ENCODE measurements at places on chromosomes 6 and 20. TPM values are rescaled to one million over a fixed set of nuclear protein-coding genes. Genes with fewer than 3 reads are reported as not detected.

- no peaks in the 10 kb centered on the region for H3K36me3 ChIP-seq
- no peaks in the 10 kb centered on the region for H3K4me1 ChIP-seq
- H3K27ac ChIP-seq = no peak overlapping the region
These were observed 60.1 kb downstream of the PRND start for GRCh38 chr20:4781637-4782377.

DNA sequence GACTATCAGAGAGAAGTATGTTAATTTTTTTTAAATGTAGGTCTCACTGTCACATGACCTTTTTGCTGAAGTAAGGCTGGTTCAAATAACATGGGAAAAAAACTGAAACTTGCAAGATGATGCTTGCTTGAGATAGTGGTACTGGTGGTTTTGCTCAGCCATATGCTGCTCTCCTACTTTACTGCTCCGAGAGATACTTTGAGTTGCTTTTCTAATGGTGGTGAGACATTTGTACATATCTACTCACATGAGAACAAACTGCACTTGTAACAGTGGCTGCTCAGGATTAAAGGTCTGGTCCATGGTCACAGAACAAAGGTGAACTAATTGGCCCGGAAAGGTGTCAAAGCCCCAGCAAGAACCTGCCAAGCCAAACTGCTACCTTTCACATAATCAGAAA is 106.2 kb upstream of the BEND3 start:
- no peak overlapping the region for H3K27ac ChIP-seq
- no peaks in the 10 kb centered on the region for H3K27me3 ChIP-seq
- H3K4me1 ChIP-seq = peaks cover 3% of the 10 kb centered on the region
- H3K4me3 ChIP-seq = no peak overlapping the region
- H3K36me3 ChIP-seq = no peaks in the 10 kb centered on the region

The TMEM170B gene
- total RNA-seq = 4.3 TPM

DNA sequence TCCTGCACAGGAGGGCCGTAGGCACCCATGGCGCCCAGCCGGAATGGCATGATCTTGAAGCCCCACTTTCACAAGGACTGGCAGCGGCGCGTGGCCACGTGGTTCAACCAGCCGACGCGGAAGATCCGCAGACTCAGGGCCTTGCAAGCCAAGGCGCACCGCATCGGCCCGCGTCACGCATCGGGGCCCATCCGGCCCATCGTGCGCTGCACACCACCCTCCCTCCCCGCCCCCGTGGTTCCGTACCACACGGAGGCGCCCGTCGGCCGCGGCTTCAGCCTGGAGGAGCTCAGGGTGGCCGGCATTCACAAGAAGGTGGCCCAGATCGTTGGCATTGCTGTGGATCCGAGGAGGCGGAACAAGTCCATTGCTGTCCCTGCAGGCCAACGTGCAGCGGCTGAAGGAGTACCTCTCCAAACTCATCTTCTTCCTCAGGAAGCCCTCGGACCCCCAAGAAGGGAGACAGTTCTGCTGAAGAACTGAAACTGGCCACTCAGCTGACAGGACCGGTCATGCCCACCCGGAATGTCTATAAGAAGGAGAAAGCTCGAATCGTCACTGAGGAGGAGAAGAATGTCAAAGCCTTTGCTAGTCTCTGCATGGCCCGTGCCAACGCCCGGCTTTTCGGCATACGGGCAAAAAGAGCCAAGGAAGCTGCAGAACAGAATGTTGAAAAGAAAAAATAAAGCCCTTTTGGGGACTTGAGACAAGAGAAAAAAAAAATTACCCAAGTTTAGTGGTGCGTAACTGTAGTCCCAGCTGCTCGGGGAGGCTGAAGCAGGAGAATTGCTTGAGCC is 9.9 kb upstream of the NCOA5 start:
- no peaks in the 10 kb centered on the region for H3K36me3 ChIP-seq
- H3K27ac ChIP-seq = no peak overlapping the region
- 0 out of 2 replicates have a peak, but pooled peaks cover 1% of the 10 kb centered on the region for H3K4me1 ChIP-seq
- peaks cover 11% of the 10 kb centered on the region for H3K27me3 ChIP-seq
- no peak overlapping the region for H3K4me3 ChIP-seq

DNA sequence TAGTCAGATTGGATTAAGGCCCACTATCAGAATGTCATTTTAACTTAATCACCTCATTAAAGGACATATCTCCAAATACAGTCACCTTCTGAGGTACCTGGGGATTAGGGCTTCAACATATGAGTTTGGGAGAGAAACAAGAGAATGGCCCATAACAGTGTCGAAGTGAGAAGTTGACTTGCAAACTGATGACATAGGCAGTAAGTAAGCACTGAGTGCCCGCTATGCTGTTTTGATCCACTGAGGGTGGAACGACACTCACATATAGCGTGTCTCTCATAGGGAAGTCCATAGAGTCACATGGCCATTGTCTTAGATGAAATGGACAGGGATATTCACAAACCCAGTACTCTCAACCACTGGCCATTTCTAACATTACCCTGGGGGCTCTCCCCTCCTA is 264.2 kb downstream of the SAMD5 start:
- H3K27me3 ChIP-seq = no peaks in the 10 kb centered on the region
- H3K27ac ChIP-seq = no peak overlapping the region
- no peak for DNase-seq
- no peaks in the 10 kb centered on the region for H3K36me3 ChIP-seq
- H3K4me3 ChIP-seq = no peak overlapping the region

The MCCD1 gene
- total RNA-seq = not detected

DNA sequence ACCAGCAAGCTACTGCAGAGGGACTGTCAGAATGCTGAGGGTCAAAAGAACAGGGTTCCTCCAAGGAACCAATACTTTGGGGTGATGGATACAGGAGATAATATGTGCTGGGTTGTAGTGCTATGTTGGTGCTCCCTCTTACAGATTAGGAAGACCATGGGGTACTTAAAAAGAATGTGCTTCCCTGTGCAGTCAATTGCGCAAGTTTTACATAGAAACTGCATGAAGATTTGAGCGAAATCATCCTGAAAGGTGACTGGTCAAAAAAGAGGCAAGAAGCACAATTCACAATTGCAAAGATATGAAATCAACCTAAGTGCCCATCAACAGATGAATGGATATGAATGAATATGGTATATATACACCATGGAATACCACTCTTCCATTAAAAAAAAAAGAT is 33.9 kb downstream of the GABRR1 start:
- no peaks in the 10 kb centered on the region for H3K36me3 ChIP-seq
- DNase-seq = no peak
- no peaks in the 10 kb centered on the region for H3K4me1 ChIP-seq
- H3K4me3 ChIP-seq = no peak overlapping the region
- H3K27ac ChIP-seq = no peak overlapping the region

GRCh38 chr6:82268301-82268846 is 20.8 kb upstream of the IBTK start:
- H3K4me1 ChIP-seq = no peaks in the 10 kb centered on the region
- no peaks in the 10 kb centered on the region for H3K36me3 ChIP-seq
- H3K27me3 ChIP-seq = no peaks in the 10 kb centered on the region
- no peak for DNase-seq
- H3K4me3 ChIP-seq = no peak overlapping the region
- no peak overlapping the region for H3K27ac ChIP-seq

The TMEM217 gene
- 0.60 TPM for total RNA-seq

DNA sequence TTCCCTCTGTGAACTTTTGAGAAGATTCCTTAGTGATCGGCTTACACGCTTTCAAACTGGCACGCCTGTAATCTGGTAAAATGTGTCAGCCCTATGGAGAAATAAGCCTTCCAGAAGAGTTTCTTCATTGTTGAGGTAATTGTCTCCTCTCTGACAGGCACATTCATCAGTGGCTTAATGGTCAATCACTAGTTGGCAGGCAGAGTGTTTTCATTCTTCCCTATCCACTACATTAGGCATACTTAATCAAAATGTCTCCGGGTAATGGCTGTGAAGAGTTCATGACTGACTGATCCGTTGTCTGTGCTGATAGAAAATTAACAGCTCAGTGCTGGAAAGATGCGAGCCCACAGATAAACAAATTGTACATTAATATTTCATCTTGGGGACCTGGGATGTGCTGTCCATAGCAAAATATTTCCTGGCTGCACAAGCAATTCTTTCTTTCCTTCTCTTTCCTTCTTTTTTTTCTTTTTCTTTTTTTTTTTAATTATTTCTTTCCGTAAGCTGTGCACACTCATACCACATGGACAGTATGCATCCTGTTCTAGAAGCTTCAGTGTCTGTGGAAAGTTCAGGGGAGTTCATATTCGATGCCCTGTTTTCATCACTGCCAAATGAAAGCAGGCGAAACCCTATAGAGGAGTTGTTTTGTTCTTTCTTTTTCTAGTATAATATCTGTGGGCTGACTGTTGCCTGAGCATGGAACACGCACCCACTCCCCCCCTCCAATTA is 31.4 kb downstream of the TSHZ2 start:
- H3K4me1 ChIP-seq = no peaks in the 10 kb centered on the region
- no peak overlapping the region for H3K27ac ChIP-seq
- DNase-seq = no peak
- no peak overlapping the region for H3K4me3 ChIP-seq
- no peaks in the 10 kb centered on the region for H3K36me3 ChIP-seq

- no peaks in the 10 kb centered on the region for H3K36me3 ChIP-seq
- H3K4me1 ChIP-seq = no peaks in the 10 kb centered on the region
- H3K27ac ChIP-seq = no peak overlapping the region
- no peak overlapping the region for H3K4me3 ChIP-seq
- H3K27me3 ChIP-seq = no peaks in the 10 kb centered on the region
- DNase-seq = no peak
These were observed 125.2 kb upstream of the RALGAPA2 start for GRCh38 chr20:20837574-20838021.
